ENCODE measurements at places on chromosomes 1 and 21. TPM values are rescaled to one million over a fixed set of nuclear protein-coding genes. Genes with fewer than 3 reads are reported as not detected.

Gene FCRL6
- total RNA-seq, result not detected

Gene HUNK
- total RNA-seq, result 0.13 TPM

Gene SMCP
- not detected for total RNA-seq

Gene PIGR
- total RNA-seq, result 0.11 TPM

Gene HSD11B1
- total RNA-seq, result 16.0 TPM

Gene LY9
- not detected for total RNA-seq

Gene COL11A1
- total RNA-seq, result not detected

- H3K4me3 ChIP-seq, result no peak overlapping the region
- no peaks in the 10 kb centered on the region for H3K4me1 ChIP-seq
These were observed 981.9 kb upstream of the ADGRL4 start for GRCh38 chr1:79988401-79988800.

DNA sequence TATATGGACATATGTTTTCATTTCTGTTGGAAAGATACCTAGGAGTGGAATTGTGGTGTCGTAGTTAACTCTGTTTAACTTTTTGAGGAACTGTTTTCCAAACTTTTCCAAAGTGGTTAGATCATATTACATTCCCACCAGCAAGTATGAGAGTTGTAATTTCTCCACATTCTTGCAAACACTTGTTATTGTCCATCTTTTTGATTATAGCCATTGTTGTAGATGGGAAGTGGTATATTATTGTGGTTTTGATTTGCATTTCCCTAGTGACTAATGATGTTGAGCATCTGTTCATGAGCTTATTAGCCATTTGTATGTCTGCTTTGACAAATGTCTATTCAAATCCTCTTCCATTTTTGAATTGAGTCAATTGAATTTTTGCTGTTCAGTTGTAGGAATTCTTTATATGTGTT lies 19.8 kb downstream of the CAMTA1 start:
- H3K27ac ChIP-seq, result no peak overlapping the region
- no peaks in the 10 kb centered on the region for H3K36me3 ChIP-seq

DNA sequence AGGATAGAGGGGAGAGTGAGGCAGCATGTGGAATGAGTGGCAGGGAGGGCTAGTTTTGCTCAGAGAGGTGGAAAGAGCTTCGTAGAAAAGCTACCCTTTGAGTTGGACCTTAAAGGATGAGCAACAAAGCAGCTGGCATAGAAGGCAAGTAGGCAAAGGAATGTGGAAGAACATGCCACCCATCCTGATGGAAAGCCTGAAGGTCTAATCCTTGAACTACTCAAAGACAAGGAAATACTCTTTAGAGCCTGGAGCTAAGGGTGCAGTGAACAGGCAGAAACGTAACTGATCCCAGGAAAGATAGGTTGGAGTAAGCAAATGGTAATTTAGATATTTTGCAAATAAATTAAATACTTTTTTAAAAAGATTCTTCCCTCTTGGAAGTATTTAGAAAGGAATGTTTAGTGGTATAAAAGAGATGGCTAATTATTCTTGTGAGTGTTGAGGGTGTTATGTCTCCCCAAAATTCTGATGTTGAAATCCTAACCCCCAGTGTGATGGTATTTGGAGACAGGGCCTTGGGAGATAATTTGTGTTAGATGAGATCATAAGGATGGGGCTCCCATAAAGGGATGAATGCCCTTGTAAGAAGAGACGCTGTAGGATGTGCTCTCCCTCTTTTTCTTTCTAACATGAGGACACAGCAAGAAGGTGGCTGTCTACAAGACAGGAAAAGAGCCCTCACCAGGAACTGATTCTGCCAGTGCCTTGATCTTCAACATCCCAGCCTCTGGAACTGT lies 308.1 kb upstream of the RUNX1 start:
- H3K27me3 ChIP-seq, result no peaks in the 10 kb centered on the region
- DNase-seq, result no peak
- H3K4me3 ChIP-seq, result no peak overlapping the region
- H3K4me1 ChIP-seq, result peaks cover 3% of the 10 kb centered on the region
- H3K36me3 ChIP-seq, result no peaks in the 10 kb centered on the region

- H3K27ac ChIP-seq, result no peak overlapping the region
- no peak overlapping the region for H3K4me3 ChIP-seq
- no peaks in the 10 kb centered on the region for H3K36me3 ChIP-seq
- no peaks in the 10 kb centered on the region for H3K27me3 ChIP-seq
- H3K4me1 ChIP-seq, result no peaks in the 10 kb centered on the region
- DNase-seq, result no peak
These were observed 412.6 kb downstream of the PRDM2 start for GRCh38 chr1:14112613-14113012.

DNA sequence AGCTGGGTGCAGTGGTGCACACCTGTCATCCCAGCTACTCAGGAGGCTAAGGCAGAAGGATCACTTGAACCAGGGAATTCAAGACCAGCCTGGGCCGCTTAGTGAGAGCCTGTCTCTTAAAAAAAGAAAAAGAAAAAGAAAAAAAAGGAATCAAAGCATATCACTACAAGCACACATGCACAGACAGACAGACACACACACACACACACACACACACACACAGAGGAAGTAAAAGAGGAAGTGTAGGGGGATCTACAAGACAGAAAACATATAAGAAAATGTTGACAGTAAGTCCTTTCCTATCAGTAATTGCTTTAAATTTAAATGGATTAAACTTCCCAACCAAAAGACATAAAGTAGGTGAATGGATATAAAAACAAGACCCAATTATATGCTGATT lies 180.3 kb downstream of the FAF1 start:
- H3K4me1 ChIP-seq, result peaks cover 5% of the 10 kb centered on the region
- no peak overlapping the region for H3K27ac ChIP-seq
- no peak for DNase-seq
- no peaks in the 10 kb centered on the region for H3K27me3 ChIP-seq
- H3K4me3 ChIP-seq, result no peak overlapping the region

- no peak overlapping the region for H3K4me3 ChIP-seq
- H3K27me3 ChIP-seq, result no peaks in the 10 kb centered on the region
- H3K36me3 ChIP-seq, result no peaks in the 10 kb centered on the region
- H3K27ac ChIP-seq, result peak overlapping the region; percentile 100
- peaks cover 58% of the 10 kb centered on the region for H3K4me1 ChIP-seq
- DNase-seq, result peak; percentile 96
These were observed 61.1 kb downstream of the TOMM20 start for GRCh38 chr1:235067396-235068157.

DNA sequence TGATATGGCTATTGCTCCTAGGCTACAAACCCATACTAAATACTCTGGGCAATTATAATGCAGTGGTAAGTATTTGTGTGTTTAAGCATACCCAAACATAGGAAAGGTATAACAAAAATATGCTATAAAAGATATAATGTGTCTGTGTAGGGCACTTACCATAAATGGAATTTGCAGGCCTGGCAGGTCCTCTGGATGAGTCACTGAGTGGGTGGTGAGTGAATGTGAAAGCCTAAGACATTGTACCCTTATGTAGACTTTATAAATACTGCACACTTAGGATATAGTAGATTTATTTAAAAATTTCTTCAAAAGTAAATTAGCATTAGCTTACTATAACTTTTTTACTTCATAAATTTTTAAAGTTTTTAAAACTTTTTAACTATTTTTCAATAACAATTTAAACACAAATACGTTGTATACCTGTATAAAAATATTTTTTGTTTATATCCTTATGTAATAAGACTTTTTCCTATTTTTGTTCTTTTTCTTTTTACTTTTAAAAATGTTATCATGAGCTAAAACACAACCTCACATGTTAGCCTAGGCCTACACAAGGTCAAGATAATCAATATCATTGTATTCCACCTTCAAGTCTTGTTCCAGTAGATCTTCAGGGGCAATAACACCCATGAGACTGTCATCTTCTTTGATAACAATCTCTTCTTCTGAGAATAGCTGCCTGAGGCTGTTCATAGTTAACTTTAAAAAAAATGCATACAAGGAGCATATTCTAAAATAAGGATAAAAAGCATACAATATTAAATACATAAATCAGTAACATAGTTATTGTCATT lies 306.3 kb upstream of the RGS18 start:
- no peak for DNase-seq
- H3K27ac ChIP-seq, result no peak overlapping the region
- no peaks in the 10 kb centered on the region for H3K36me3 ChIP-seq
- H3K4me1 ChIP-seq, result no peaks in the 10 kb centered on the region

GRCh38 chr21:30146558-30147282 lies 19.9 kb downstream of the CLDN17 start:
- no peaks in the 10 kb centered on the region for H3K27me3 ChIP-seq
- no peak for DNase-seq
- H3K4me3 ChIP-seq, result no peak overlapping the region
- H3K4me1 ChIP-seq, result no peaks in the 10 kb centered on the region
- H3K27ac ChIP-seq, result no peak overlapping the region
- no peaks in the 10 kb centered on the region for H3K36me3 ChIP-seq

GRCh38 chr1:237139732-237140131 lies 97.7 kb downstream of the RYR2 start:
- no peak for DNase-seq
- no peaks in the 10 kb centered on the region for H3K27me3 ChIP-seq
- no peaks in the 10 kb centered on the region for H3K36me3 ChIP-seq
- no peak overlapping the region for H3K4me3 ChIP-seq

GRCh38 chr1:165342587-165342986 lies 13.9 kb downstream of the LMX1A start:
- H3K27me3 ChIP-seq, result no peaks in the 10 kb centered on the region
- H3K36me3 ChIP-seq, result no peaks in the 10 kb centered on the region
- H3K27ac ChIP-seq, result no peak overlapping the region
- DNase-seq, result no peak
- H3K4me1 ChIP-seq, result peaks cover 4% of the 10 kb centered on the region
- no peak overlapping the region for H3K4me3 ChIP-seq

GRCh38 chr1:88399690-88400089 lies 284.4 kb upstream of the PKN2 start:
- no peak overlapping the region for H3K27ac ChIP-seq
- no peaks in the 10 kb centered on the region for H3K4me1 ChIP-seq
- H3K36me3 ChIP-seq, result no peaks in the 10 kb centered on the region
- no peak overlapping the region for H3K4me3 ChIP-seq
- DNase-seq, result no peak
- H3K27me3 ChIP-seq, result no peaks in the 10 kb centered on the region

DNA sequence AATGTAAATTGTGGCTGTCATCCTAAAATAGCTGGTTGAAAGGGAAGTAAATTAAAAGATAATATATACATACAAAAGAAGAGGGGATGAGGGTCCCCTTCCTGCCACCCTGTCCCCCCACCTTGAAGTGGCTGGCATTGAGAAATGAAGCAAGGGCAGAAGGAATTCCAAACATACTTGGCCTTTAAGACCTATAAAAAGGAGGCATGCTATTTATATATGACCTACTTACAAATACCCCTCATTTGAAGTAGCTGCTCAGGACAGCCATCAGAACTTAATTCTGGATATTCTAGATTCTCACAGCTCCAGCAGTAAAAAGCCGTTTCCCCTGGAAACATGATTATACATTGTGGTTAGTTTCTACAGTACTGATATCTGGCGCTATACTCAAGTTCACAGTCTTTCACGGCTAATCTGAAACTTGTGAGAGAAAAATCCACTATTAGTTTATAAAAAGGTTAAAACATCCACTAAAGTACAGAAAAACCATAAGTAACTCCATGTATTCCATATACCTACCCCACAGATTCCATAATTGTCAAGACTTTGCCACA lies 9.6 kb upstream of the MAP10 start:
- H3K4me1 ChIP-seq, result peaks cover 12% of the 10 kb centered on the region
- peak overlapping the region; percentile 43 for H3K27ac ChIP-seq
- no peak for DNase-seq
- no peaks in the 10 kb centered on the region for H3K36me3 ChIP-seq
- no peak overlapping the region for H3K4me3 ChIP-seq

DNA sequence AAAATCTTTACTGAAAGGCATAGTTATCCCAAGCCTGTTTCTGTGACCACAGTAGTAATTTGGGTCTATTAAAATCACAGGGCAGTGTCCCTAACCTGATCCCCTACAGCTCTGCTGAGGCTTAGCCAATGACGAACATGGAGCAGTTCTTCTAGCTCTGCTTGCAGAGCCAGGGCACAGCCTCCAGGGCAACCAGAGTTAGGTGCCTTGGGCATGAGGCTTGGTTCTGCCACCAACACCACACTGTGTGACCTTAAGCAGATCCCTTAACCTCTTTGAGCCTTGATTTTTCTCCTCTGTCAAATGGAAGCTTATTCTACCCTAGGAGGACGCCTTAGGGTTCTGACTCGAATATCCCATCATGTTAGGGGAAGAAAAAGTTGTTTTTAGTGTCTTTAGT lies 86.7 kb upstream of the TLR5 start:
- no peaks in the 10 kb centered on the region for H3K4me1 ChIP-seq
- DNase-seq, result no peak
- no peak overlapping the region for H3K27ac ChIP-seq
- H3K27me3 ChIP-seq, result no peaks in the 10 kb centered on the region
